MCF 10A (cell line): ENCODE measurements at places on chromosomes 12 and 14.

DNA sequence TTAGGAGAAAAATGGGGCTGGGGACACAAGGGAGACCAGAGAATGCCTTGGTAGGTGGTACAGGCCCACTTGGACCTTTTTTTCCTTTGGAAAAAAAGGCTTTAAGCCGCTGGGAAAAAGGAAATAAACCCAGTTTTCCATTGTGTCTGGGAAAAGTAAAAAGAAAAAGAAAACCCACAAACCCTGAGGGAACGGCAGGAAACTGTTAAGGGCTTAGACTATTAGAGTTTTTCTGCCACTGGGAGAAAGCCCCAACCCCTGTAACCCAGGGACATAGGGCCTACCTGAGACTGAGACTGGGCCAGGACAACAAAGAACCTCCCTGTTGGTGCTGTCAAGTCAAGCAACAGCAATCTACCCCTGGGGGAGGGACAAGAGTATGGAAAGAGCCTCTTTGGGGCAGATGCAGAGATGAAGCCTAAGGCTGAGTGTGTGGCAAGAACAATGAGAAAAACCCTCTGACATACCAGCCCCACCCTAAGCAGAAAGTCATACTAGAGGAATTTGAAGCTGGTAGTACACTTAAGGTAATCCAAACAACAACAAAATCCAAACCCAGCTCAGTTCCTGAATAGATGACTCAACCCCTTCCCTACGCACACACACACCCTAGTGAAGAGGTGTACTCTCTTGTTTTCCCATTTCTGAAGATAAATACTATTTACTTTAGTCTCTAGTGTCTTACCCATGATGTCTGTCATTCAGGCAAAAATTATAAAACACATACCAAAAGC lies 22.8 kb downstream of the ATF1 start:
- H3K4me3 ChIP-seq, result peak overlapping the region; percentile 9
- DNase-seq, result peak; percentile 98
- H3K36me3 ChIP-seq, result peaks cover 53% of the 10 kb centered on the region
- H3K27me3 ChIP-seq, result no peaks in the 10 kb centered on the region

DNA sequence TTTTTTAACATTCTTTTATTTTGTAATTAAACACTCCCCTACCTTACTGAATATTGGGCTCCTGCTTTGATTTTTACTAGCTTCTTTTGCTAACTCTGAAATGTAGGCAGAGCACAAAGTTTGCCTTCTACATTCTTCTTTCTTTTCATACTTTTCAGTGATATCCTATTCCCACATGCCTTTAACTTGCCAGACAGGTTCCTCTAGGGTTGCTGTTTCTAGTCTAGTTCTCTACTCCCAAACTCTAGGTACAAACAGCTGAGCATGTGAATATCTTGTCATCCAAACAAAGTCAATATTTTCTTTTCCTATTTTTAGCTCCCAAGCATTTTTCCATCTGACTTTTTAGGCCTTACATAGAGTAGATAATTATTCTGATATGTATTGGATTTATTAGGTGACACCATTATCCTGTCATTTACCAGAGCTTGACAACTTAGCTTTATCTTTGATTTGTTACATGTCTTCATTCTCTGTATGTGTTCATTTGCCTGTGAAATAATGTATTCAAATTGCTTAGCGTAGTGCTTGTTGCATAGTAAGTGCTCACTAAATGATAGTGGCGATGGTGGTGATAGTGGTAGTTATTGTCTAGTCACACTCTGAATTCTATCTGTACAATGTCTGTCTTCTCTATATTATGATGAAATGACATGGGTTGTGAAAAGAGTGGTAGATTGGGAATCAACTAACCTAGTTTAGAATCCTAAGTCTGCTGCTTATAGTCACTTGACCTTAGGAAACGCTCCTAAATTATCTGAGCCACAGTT lies 73.6 kb upstream of the DNM1L start:
- peak overlapping the region; percentile 57 for H3K27ac ChIP-seq
- H3K36me3 ChIP-seq, result peaks cover 89% of the 10 kb centered on the region
- H3K4me1 ChIP-seq, result peaks cover 16% of the 10 kb centered on the region
- no peak overlapping the region for H3K4me3 ChIP-seq

- H3K4me1 ChIP-seq, result no peaks in the 10 kb centered on the region
- H3K27me3 ChIP-seq, result no peaks in the 10 kb centered on the region
- H3K36me3 ChIP-seq, result no peaks in the 10 kb centered on the region
- H3K27ac ChIP-seq, result no peak overlapping the region
These were observed 7.7 kb downstream of the ANKRD33 start for GRCh38 chr12:51895378-51896135.

GRCh38 chr12:47828008-47828975 lies 8.6 kb upstream of the HDAC7 start:
- no peaks in the 10 kb centered on the region for H3K36me3 ChIP-seq
- H3K27ac ChIP-seq, result peak overlapping the region; percentile 80
- no peaks in the 10 kb centered on the region for H3K27me3 ChIP-seq
- H3K4me1 ChIP-seq, result peaks cover 64% of the 10 kb centered on the region
- no peak for DNase-seq

DNA sequence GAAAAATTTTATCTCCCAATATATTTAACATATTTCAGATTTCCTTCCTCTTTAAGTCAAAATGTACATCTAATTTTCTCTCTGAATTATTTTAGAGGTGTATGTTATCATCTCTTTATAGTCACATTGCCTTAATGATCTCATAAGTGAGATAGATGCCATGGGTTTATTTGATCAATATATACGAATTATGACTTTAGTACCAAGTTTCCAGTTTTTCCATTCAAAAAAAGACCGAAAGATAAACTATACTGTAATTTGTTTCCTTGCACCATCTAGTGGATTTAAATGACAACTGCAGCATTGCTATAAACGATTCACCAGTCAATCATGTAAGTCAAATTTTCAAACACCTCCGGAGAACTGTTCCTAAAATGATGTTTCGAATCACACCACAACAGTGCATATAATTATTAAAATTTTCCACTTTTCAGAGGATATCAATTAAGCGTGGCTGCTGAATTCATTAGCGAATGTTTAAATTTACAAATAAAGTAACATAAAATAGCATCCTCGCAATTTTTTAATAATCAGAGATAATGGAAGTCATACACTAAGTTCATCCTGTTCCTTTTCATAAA lies 419 bp upstream of the ATXN7L3B start:
- peak overlapping the region; percentile 100 for H3K27ac ChIP-seq
- peak overlapping the region; percentile 97 for H3K4me3 ChIP-seq
- H3K27me3 ChIP-seq, result no peaks in the 10 kb centered on the region

- peak overlapping the region; percentile 16 for H3K27ac ChIP-seq
- H3K36me3 ChIP-seq, result peaks cover 2% of the 10 kb centered on the region
- peaks cover under 1% of the 10 kb centered on the region for H3K4me1 ChIP-seq
These were observed 776.0 kb downstream of the C12orf50 start for GRCh38 chr12:87253157-87253556.

- H3K4me3 ChIP-seq, result no peak overlapping the region
- H3K27ac ChIP-seq, result no peak overlapping the region
- no peak for DNase-seq
- H3K36me3 ChIP-seq, result no peaks in the 10 kb centered on the region
These were observed 143.8 kb upstream of the RTL1 start for GRCh38 chr14:101047326-101047725.

DNA sequence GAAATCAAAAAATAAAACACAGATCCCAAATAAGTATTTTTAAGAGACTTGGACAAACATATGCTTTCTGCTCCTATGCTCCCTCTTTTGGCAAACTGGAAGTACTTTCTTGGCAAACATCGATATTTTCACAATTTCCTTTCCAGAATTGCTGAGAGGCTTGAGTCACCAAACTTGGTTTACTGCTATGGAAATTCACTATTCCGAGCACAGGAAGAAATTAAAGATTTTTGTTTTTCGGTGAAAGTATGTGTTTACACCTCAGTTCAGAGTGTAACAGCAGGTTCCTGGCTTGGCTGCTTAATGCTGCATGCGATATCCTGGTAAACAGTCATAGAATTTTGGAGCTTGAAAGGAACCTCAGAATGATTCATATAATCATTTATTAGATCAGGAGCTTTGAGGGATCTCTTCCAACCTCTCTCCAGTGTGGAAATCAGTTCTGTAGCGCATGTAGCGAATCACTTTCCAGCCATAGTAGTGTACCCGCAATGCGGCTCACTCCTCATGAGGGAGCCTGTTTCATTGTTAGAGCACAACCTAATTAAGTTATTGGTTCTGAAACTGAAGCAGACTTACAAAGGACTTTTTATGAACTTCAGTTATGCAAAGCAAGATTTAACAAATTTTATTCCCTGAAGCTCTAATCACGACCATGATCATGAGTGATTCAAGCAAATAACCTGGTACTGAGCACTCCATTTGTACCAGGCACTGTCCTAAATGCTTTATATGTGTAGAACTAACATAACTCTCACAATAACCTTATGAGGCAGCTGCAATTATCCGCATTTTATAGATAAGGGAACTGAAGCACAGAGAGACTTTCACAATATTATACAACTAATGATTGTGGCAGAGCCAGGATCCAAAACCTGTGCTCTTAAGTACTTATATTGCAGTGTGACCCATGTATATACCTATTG lies 56.4 kb upstream of the ATP2A2 start:
- H3K36me3 ChIP-seq, result peaks cover 4% of the 10 kb centered on the region
- peak; percentile 85 for DNase-seq
- no peaks in the 10 kb centered on the region for H3K27me3 ChIP-seq
- peaks cover 15% of the 10 kb centered on the region for H3K4me1 ChIP-seq
- H3K4me3 ChIP-seq, result peak overlapping the region; percentile 66
- peak overlapping the region; percentile 91 for H3K27ac ChIP-seq

GRCh38 chr12:96774496-96775256 lies 132.4 kb upstream of the NEDD1 start:
- no peaks in the 10 kb centered on the region for H3K36me3 ChIP-seq
- no peaks in the 10 kb centered on the region for H3K27me3 ChIP-seq
- H3K4me1 ChIP-seq, result no peaks in the 10 kb centered on the region

- no peaks in the 10 kb centered on the region for H3K27me3 ChIP-seq
- no peak overlapping the region for H3K27ac ChIP-seq
- no peaks in the 10 kb centered on the region for H3K36me3 ChIP-seq
- DNase-seq, result no peak
- H3K4me3 ChIP-seq, result no peak overlapping the region
These were observed 119.6 kb downstream of the NUAK1 start for GRCh38 chr12:106019144-106019543.

DNA sequence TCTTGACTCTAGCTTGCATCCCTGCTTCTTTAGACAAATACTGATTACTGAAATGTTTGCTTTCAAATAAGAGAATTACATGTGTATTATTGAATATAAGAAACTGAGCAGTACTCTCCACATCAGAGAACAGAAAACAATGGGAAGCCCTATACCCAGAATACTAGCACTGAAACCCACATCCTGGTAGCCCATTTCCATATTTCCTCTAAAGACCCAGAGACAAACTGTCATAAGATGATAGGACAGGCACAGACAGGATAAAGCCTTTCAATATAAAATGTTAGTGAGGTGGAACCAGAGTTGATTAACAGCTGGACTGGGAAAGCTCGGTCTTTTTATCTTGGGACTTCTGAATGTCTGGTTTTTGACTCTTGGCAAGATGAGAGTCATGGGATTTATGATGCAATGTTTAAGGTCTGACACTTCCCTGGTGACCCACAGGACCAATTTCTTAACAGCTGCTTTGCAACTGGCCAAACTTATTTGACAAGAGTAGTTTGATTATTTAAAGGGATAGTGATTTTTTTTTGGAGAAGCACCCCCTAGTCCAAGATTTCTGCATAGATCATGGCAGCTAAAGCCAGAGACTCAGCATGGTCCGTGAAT lies 166.9 kb upstream of the ATXN7L3B start:
- H3K4me1 ChIP-seq, result peaks cover under 1% of the 10 kb centered on the region
- no peaks in the 10 kb centered on the region for H3K27me3 ChIP-seq
- H3K27ac ChIP-seq, result no peak overlapping the region
- H3K36me3 ChIP-seq, result no peaks in the 10 kb centered on the region
- no peak for DNase-seq
- no peak overlapping the region for H3K4me3 ChIP-seq

- H3K4me3 ChIP-seq, result peak overlapping the region; percentile 98
- peak; percentile 43 for DNase-seq
- peak overlapping the region; percentile 49 for H3K27ac ChIP-seq
- no peaks in the 10 kb centered on the region for H3K27me3 ChIP-seq
These were observed 520 bp downstream of the CSRP2 start for GRCh38 chr12:76878099-76878898.

DNA sequence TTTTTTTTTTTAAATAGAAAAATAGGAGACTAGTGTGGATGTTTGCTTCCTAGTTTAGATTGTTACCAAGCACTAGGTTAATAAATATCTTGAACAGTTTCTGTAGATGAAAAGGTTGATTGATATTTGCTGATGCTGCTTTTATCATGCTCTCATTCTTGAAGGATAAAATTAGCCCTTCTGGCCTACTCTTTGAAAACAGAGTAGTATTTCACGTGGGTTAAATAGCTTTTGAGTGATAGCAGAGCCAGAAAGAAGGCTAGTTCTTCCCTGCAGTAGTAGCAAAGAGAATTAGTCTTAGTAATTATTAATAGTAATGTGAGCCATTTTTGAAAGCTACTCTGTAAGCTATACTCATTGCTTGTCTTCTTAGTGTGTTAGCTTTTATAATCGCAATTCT lies 5.2 kb downstream of the NEDD1 start:
- DNase-seq, result no peak
- H3K27me3 ChIP-seq, result no peaks in the 10 kb centered on the region
- no peak overlapping the region for H3K4me3 ChIP-seq
- H3K27ac ChIP-seq, result no peak overlapping the region

DNA sequence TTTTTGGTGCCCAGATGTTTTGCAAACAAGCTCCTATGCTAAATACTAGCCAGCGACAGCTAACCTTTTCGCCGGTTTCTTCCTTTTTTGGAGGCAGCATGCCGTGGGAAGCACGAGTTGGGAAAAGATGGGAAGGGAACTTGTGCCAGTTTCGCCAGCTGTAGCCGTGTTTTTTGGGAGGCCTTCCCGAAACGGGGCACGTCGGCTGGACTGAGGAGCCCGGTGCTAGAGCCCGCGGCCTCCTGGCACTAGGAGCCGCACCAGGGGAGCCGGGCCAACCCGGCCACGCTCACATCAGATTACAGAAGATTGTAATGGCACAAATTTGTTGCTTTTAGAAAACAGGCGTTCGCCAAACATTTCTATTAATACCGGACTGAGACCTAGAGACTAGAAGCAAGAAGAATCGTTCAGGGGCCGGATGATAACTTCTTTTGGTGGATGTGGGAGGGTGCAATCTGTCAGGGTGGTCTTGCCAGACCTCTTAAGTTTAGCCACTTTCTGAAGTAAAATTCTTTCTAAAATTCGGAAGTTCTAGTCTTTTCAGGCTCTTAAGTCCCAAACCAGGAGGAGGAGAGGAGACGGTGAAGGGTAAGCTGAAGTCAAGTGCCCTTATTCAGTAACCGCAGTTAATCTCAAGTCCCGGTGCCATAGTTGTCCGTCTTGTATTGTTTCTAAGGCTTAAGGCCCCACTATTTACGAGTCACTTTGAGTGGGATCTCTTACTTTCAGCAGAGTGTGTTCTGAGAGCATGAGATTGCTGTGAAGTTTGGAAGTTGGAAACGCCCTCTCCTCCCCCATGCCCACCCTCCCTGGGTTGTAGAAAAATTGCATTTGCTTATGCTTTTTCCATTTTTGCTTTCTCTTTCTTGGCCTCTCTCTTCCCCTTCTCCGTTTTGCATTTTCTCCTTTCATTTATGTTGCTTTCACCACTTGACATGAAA lies 1.3 kb downstream of the RASSF3 start:
- H3K4me1 ChIP-seq, result peaks cover 14% of the 10 kb centered on the region
- H3K27ac ChIP-seq, result peak overlapping the region; percentile 90
- no peaks in the 10 kb centered on the region for H3K27me3 ChIP-seq
- peak overlapping the region; percentile 80 for H3K4me3 ChIP-seq
- H3K36me3 ChIP-seq, result peaks cover 22% of the 10 kb centered on the region
- DNase-seq, result peak; percentile 60
